SJCRH30 (cell line): ENCODE measurements at places on chromosomes 16 and 17. TPM values are rescaled to one million over a fixed set of nuclear protein-coding genes. Genes with fewer than 3 reads are reported as not detected.

DNA sequence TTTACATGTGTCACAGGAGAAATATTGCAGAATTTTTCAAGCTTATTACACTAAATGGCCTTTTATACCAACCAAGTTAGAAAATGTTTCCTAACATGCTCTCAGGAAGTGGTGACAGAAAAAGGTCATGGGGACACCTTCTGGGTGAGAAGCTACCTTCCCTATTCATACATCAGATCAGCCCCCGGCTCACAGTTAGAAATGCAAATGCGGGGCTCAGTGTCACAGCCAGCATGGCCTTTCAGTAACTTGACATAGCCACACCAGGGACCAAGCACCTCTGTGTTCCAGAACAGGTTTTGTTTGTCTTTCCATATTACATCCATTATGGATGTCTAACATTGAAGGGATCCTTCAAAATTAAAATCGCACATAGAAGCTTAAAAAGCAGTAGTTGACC is 59.5 kb downstream of the CHD9NB start:
- no peak for DNase-seq

Gene EPOP
- 6.1 and 6.6 TPM in 2 replicates for total RNA-seq

Gene HOXB7
- 18.8 and 23.1 TPM in 2 replicates for total RNA-seq

DNA sequence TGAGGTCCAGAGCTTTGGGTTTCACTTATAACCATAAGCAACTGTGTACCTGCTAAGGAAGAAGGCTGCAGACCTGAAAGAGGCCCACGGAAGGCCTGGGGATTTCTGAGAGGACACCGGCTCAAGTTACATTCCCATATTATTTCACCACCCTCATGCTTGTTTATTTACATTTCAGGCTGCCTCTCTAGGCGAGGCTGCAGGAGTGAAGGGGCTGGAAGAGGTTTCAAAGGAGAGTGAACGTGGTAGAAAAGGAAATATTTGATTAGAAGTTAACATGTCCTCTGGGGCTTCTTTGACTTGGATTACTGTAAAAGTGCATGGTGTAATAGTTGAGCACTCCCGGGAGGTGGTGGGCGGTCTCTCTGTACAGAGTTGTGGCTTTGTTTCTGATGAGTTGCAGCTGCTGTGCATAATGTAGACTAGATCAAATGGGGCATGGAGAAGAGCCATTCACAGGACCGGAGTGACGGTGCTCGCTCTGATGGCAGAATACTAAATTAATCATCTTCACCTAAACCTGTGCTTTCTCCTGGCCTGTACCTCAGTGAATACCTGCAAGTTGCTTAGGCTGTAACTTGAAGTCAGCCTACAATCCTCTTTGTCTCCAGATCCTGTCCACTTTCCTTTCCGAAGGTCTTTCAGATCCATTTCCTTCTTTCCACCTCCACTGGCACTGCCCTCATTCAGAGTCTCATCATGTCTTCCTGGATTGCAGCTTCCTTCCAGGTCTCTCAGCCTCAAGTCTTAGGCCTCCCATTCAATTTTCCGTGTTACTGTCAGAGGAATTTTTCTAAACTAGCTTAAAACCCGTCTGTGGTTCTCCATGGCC is 1.9 kb upstream of the CPD start:
- peak; percentile 79 for DNase-seq

DNA sequence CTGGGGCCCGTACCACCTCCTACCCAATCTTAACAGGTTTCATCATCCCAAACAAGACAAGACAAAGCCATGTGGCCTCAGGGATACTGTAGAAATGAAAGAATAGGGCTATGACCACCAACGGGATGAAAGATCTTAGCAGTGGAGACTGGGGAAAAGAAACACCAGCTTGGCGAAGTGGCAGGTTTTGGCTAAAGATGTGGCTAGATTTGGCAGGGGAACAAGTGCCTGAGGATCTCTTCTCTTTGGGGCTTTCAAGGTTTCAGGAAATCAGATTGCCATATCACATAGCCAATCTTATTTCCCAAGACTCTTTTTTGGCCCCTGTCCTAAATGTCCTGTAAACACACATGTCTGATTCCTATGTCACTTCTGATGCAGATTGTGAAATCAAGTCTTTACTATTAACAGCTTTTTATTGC is 6.9 kb downstream of the KRT24 start:
- DNase-seq: no peak

Gene NHLRC4
- total RNA-seq: 0.08 TPM in 1 of 2 replicates, not detected in the other

DNA sequence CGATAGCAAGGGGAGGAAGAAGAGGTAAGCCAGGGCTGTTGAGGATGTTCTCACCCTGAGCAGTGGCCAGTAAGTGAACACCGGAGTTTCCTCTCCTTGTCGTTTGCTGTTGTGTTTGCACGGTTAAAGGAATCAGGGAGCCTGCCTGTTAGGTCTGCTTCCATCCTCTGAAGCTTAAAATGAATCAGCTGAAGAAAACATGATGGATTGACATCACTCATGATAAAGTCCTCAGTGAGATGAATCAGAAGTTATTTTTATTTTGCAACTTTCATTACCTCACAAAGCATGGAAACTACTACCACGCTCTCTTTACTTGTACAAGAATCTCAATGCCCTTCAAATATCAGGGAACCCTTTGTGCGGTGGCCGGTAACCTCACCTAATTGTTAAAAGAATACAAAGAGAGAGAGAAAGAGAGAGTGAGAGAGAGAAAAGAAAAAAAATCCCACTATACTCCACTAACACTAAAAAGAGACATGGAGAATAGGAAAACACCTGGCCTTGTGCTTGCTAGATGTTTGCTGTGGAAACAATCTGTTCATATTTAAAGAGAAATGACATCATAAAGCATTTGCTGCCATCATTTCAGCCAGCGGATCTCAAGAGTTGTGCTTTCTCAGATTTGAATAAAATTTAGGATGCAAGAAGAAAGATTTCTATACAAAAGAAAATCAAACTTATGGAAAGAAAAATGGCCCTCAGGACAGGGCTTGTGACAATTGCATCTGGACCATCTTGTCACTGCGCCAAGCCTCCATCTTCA is 441.6 kb upstream of the SALL1 start:
- no peak for DNase-seq

GRCh38 chr16:58589326-58589905 is 40.2 kb downstream of the CNOT1 start:
- no peak for DNase-seq

Gene NKD1
- 0.02 TPM in 1 of 2 replicates, not detected in the other for total RNA-seq

DNA sequence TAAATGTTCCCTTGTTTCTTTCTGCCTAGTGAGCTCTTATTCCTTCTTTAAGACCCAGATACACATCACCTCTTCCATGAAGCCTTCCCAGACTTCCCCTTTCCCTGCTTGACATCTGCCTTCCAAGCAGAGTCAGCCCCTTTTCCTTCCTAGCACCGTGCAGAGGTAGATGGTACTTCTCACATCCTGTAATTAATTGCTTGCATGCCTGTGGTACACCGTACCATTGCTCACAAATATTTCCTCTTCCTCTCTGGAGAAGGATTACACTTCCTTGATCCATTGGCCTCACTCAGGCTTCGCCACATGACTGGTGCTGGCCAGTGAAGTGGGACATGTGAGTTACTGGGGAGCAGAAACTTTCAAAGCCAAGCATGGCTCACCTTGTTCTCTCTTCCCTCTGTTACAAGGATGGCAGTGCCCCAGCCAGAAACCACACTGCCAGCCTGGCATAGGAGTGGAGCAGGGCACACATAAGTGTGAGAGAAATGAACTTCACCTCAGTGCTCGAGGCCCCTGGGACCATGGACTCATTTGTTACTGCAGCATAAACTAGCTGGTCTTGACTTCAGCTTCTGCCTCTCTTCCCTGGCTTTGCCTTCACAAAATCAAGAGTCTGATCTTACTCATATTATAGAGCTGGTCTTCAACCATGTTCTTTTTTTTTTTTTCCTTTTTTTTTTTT is 44.0 kb downstream of the SOST start:
- no peak for DNase-seq

GRCh38 chr16:12453832-12454231 is 349.9 kb downstream of the CPPED1 start:
- no peak for DNase-seq

DNA sequence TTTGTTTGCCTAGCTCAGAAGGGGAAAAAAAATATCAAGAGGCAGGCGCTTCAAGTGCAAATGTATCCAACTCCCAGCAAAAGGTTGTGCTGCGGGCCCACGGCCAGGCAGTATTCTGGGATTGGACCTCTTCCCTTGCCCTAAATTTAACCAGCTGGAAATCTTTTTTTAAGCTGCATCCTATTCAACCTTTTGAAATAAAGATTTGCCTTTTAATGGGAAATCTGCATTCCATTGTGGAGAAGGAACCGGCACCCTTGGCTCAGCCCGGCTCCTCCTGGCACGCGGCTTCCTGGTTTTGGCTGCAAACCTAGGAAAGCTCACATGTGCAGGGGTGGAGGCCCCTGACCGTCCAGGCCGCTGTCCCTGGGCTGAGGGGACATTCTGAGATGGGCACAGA is 38.8 kb upstream of the ENPP7 start:
- DNase-seq: no peak

DNA sequence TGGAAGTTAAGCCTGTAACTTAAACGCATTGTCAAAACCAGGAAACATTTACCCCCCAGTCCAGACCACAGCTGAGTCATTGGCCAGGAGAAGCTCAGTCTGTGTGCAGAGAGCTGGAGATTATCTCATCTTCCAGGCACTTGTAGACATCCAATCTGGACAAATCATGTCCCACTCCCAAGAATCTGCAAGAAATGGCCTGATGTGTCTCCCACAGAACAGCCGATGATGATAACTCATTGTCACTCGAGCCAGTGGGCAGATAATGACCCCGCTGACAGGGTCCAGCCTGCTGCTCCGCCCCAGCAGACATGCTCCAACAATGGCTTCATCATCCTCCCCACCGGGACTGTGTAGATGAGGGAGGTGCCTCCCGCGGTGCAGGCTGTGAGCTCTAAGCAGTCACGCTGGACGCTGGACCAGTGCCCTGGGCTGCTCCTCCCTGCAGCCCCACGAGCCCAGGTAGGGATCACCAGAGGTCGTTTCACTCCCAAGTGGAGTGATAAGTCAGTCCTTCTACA is 322.5 kb downstream of the C16orf95 start:
- peak; percentile 61 for DNase-seq

DNA sequence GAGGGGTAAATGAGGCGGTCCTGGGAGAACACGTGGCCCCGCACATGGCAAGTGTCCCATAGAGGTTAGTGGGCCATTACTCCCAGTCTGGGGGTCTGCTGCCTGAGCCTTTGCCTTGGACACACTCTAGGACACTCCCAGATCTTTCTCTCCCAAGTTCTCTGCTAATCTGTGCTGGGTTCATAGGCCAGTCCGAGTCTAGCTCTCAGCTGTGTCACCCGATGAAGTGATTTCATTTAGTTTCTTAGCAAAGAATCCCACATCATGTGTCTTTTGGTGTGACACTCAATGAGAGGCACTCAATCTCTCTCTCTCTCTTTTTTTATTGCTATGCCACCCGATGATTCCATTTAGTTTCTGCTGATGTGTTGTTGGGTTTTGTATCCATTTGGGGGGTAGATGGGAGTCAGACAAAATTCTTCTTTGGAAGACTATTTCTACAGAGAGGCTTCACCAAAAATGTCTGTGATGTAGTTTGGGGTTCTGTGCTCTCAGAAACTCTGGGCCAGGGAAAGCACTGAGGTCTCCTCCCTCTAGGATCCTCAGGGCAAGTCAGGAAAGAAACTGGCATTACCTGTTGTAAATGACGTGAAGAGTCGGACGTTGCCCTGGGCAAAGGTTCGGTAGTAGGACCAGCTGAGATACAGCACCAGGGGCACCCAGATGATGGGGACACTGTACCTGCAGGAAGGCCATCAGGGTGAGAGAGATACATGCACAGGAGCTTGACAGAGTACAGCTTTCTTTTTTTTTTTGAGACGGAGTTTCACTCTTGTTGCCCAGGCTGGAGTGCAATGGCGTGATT is 25.2 kb upstream of the MLKL start:
- DNase-seq: no peak

GRCh38 chr16:47058295-47059086 is 85.0 kb upstream of the DNAJA2 start:
- no peak for DNase-seq

- no peak for DNase-seq
Observed at GRCh38 chr16:6343157-6343556, 989.5 kb upstream of the RBFOX1 start.

Gene KRTAP9-4
- 0.10 TPM in 1 of 2 replicates, not detected in the other for total RNA-seq

DNA sequence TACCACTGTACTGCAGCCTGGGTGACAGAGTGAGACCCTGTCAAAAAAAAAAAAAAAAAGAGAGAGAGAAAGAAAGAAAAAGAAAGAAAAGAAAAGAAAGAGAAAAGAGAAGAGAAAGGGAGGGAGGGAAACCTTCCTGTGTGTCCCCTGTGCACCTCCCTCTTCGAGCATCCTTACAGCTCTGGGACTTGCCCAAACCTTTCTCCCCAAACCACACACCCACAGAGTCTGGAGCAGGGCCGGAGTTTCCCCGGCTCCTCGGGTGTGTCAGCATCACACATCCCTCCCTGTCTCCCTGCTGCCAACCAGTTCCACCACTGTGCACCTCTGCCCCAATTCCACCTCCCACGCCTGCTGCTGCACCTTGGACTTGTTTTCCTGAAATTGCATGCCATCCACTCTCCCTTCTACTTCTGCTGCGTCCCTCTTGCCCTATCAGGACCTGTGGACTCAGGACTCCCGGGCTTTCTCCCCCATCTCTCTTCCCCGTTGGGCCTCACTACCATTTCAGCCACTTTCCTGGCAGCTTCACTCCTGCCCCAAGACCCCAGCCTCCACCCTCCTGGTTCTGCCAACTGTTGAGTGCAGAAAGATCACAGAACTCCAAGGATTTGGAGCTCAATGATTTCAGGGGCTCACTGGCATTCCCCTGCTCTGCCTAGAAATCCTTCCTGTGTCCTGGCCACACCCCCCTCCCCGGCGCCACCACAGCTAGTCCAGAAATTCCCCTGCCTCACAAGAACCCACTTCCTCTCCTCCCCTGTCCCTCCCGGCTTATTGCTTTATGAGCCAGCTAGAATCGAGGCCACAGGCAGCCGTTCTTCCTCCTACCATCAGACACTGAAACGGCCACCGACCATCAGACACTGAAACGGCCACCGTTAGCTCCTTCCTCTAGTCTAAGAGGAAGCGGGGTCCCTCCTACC is 3.7 kb upstream of the CDK3 start:
- DNase-seq: peak; percentile 83

GRCh38 chr17:2893422-2893914 is 97.2 kb downstream of the RAP1GAP2 start:
- DNase-seq: no peak

DNA sequence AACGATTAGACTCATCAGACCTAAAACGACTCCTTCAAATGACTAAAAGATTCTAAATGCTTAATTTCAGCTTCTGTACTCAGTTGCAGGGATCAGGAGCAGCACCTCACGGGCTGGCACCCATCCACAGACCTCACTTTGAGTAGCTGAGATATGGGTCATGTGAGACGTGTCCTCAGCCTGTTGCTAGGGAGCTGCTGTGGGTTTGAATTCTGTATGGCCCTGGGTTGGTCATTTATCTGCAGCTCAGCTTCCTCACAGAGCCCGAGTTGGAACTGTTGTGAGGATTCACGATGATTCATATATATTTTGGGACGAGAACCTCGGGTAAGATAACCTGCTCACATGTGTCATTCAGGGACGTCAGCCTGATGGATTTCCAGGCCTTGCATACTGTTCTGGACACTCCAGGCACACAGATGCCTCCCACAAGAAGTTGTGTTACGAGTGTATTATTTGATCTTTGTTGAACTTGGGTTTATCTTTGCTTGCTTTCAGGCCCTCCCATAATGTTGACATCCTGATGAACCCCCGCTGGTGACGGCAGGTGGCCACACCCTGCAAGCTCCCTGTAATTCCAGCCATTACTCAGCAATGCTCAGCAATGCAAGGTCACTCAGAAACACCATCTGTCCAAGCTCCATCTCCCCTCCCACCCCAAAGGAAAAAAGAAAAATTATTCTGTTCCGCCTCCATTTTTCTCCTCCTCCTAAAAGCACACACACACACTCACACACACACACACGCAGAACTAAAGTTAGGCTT is 137.6 kb downstream of the RBFOX3 start:
- no peak for DNase-seq

Gene TP53TG3D
- total RNA-seq: 2.8 and 3.9 TPM in 2 replicates

GRCh38 chr16:20928774-20929411 is 28.3 kb downstream of the LYRM1 start:
- DNase-seq: no peak
